ENCODE measurements at places on chromosomes 5 and 9.

- no peaks in the 10 kb centered on the region for H3K27me3 ChIP-seq
- H3K27ac ChIP-seq: no peak overlapping the region
- H3K4me3 ChIP-seq: no peak overlapping the region
Observed at GRCh38 chr9:134369416-134370212, 43.4 kb downstream of the RXRA start.

- no peak for DNase-seq
- H3K4me3 ChIP-seq: no peak overlapping the region
- H3K4me1 ChIP-seq: no peaks in the 10 kb centered on the region
Observed at GRCh38 chr5:150299571-150300327, 3.0 kb downstream of the ARSI start.

- no peaks in the 10 kb centered on the region for H3K36me3 ChIP-seq
- DNase-seq: no peak
- no peaks in the 10 kb centered on the region for H3K4me1 ChIP-seq
- no peaks in the 10 kb centered on the region for H3K27me3 ChIP-seq
- H3K27ac ChIP-seq: no peak overlapping the region
Observed at GRCh38 chr9:4262735-4263141, 37.1 kb downstream of the GLIS3 start.

DNA sequence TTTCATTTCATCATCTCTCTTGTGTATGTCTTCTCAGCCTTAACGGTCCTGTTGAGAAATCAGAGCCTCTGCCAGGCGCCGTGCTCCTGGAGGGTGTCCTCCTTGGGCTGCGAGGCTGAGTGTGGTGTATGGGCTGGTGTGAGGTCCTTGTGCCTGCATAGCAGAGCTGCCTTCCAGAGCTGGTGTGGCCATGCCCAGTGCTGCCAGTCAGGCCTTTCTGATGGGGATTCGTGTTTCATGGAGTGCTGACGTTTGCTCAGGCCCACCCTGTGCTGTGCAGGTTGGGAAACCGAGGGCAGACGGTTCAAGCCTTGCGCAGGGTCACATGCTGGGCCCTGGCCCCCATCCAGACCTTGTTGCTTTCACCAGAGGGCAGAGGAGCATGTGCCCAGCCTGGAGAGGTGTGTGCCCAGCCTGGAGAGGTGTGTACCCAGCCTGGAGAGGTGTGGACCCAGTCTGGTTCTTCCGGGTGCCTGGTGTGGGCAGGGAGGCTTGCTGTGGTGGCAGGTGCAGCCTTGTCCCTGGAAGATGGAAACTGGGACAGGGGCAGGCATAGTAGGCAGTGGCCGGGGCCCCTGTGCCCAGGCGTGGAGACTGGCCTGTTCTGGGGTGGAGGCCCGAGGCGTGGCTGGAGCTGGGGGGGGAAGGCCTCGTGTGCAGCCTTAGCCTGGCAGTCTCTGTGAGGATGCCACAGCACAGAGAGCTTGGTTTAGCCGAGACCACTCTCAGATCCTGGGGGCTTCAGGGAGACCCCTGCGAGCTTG is 84.0 kb downstream of the RXRA start:
- peaks cover 20% of the 10 kb centered on the region for H3K4me1 ChIP-seq
- H3K27me3 ChIP-seq: peaks cover 1% of the 10 kb centered on the region
- no peaks in the 10 kb centered on the region for H3K36me3 ChIP-seq
- H3K27ac ChIP-seq: no peak overlapping the region

DNA sequence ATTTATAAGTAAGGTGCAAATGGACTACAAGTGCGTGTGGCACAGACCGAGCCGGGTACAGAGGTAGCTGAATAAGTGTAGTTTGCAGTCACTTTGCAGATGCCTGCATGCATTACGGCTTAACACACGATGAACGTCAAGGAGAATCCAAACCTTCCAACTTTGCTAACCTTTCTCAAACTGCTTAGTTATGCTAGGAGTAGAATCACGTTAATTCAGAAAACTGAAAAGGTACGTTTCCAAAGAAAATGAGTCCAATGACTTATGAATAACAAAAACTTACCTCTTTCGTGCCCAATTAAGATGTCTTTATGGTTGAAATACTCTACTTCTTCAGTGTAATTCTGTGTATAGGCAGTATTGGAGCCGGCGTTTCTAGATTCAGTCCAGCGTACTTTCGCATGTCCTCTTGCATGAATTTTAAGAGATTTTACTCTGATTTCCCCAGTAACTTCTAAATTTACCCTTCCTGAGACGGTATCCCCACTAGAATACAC is 539 bp downstream of the ARRDC3 start:
- peak overlapping the region; percentile 98 for H3K27ac ChIP-seq
- peaks cover 27% of the 10 kb centered on the region for H3K36me3 ChIP-seq
- peak overlapping the region; percentile 93 for H3K4me3 ChIP-seq
- peak; percentile 52 for DNase-seq

DNA sequence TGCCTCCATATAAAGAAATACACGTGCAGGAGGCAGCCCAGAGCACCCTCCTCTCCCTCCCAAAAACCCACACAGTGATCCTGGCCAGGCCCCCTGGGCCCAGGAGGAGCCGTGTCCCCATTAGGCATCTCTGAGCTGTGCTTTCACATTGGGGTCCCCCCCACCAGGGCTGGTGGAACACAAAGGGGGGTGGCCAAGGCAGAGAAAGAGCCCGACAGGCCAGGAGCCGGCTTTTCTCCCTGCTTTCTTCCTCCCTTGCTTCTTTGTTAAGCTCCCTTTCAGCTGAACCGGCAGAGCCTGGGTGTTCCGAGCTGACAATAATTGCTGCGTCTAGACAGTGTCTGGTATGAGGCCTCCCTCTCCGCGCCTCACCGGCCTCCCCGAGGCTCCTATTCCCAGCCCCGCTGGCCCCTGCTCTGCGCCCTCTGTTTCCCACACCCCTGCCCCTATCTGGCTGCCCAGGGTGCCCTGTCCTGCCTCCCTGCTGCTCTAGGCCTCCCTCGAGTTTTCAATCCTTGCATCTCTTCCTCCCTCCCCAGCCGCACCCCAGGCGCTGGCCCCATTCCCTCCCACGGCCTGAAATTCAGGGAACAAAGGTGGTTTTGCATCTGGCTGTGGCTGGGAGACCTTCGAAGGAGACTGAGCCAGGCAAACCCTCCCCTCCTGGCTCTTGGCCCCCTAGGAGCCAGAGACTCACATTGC is 120.6 kb downstream of the C9orf50 start:
- no peak for DNase-seq
- H3K27ac ChIP-seq: no peak overlapping the region
- no peak overlapping the region for H3K4me3 ChIP-seq
- H3K27me3 ChIP-seq: no peaks in the 10 kb centered on the region

DNA sequence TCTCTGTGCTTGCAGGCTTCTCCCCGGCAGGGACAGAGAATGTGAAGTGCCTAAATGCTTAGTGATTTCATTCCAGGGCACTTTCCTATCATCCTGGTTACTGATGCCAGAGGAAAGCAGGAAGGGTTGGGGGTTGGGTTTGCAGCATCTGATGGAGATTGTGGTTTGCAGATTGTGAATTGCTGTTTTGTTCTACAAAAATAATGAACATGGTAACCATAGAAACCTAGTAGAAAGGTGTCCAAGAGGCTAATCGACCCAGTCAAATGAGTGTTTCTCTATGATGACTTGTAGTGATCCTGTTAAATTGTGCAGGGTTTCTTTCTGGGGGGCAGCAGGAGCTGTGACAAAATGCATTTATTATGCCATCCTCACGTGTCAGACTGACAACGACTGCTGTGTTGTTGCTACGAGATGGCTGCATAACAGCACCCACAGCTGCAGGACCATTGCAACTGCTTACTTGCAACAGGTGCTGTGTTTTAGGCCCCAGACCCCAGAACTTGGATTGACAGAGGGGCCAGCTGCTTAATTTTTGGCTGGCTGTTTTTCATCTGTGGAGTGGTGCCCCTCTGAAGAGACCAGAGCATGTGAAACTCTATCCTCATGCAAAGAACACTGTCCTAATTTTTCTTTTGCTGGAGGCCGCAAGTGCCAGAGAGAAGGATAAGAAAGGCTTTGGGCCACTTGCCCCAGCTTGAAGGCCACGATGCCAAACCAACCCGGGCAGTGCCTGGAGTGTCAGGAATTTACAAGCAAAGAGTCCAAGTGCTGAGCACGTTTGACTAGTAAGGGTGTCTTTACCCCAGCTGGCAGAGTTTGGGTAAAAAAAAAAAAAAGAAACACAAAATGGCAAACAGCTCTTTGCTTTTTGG is 397.8 kb downstream of the GADD45G start:
- H3K4me1 ChIP-seq: peaks cover 28% of the 10 kb centered on the region
- peaks cover 2% of the 10 kb centered on the region for H3K36me3 ChIP-seq
- no peak for DNase-seq

DNA sequence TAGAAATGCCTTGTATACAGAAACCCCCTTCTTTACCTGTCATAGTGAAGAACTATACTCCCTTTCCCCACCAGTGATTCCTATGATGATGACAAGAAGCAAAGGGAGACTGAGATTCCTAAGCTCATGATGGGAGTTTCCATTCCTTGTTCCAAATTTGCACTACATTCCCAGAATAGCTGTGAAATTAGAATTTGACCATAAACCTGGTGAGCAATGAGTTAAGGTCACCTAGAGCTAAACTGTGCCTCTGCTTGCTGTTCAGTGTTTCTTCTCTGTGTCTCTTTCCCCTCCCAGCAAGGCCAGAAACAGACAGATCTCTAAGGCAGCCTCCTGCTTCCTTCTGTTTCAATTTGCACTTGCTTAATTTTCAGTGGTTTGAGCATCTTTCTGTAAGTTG is 332.1 kb downstream of the PIK3R1 start:
- H3K4me3 ChIP-seq: no peak overlapping the region
- H3K4me1 ChIP-seq: peaks cover 6% of the 10 kb centered on the region
- no peak overlapping the region for H3K27ac ChIP-seq
- H3K27me3 ChIP-seq: peaks cover 4% of the 10 kb centered on the region
- DNase-seq: no peak

GRCh38 chr5:127176769-127177168 is 103.5 kb upstream of the C5orf63 start:
- peaks cover 4% of the 10 kb centered on the region for H3K27me3 ChIP-seq
- H3K4me3 ChIP-seq: no peak overlapping the region
- DNase-seq: no peak

DNA sequence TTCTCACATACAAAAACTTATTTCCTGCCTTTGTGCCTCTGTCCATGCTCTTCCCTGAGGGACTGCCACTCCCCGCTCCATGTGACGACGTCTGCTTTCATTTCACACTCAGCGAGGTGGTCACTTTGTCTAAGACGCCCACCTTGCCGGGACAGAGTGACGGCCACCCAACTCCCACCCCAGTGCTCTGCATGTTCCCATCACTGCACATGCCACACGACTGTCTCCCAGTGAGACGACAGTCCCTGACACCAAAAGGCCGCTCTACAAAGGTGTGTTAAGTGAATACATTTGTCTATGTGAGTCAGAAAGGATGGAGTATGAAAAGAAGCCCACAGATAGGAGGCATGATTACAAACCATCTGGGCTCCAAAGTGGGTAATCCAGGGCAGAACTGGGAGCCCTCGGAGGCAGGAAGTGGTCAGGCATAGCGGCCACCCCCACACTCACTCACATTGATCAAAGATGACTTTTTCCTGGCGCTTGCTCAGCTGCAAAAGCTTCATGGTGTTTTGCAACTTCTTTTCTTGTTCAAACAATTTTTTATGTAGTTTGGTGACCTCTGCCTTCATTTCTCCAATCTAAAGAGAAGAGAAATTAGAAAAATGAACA is 185.8 kb downstream of the CDK5RAP2 start:
- no peaks in the 10 kb centered on the region for H3K27me3 ChIP-seq
- H3K27ac ChIP-seq: peak overlapping the region; percentile 89
- no peak overlapping the region for H3K4me3 ChIP-seq
- H3K4me1 ChIP-seq: peaks cover 37% of the 10 kb centered on the region

DNA sequence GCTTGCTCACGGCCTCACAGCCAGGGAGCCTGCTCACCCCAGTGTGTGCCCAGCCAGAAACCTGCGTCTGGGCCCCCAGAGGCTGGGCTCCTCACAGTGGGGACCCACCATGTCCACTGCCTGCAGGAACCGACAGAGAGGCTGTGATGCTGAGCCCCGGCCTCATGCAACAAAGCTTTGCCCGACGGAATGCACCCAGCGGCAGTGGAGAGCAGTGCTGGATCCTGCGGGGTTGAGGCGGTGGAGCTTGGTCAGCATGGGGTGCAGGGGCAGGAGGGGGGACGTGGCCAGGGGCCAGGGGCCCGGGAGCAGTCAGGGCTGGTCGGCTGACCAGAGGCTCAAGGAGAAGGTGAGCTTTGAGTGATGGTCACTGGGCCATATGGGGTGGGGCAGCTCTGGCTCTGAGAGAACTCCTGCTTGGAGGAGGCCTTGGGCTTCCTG is 7.7 kb upstream of the CEP72 start:
- H3K27me3 ChIP-seq: peaks cover 20% of the 10 kb centered on the region
- no peaks in the 10 kb centered on the region for H3K36me3 ChIP-seq
- no peak overlapping the region for H3K4me3 ChIP-seq
- peaks cover 10% of the 10 kb centered on the region for H3K4me1 ChIP-seq
- no peak overlapping the region for H3K27ac ChIP-seq

DNA sequence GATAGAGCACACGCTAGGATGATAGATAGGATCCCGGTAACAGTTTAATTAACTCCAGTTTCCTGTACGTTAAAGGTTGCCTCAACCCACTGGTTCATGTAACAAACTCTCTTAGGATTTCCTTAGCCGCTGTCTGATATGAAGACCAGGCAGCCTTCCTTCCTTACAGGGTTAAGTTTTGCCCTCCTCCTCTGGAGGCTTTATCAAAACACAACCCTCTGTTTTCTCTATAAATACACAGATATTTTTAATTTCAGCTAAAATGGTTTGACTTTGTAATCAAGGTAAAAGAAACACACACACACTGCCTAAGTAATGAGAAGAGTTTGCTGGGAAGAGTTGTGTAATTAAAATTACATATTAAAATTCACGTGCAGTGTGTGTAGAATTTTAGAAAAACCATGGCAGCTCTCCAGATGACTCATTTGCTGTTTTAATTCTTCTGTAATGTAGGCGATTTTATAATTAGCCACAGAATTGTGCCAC is 369.8 kb downstream of the CSNK1G3 start:
- H3K27me3 ChIP-seq: no peaks in the 10 kb centered on the region
- no peak for DNase-seq
- no peaks in the 10 kb centered on the region for H3K4me1 ChIP-seq
- no peak overlapping the region for H3K27ac ChIP-seq
- no peak overlapping the region for H3K4me3 ChIP-seq
